Fibroblast of lung (primary cell): ENCODE measurements at places on chromosomes 6 and 20. TPM values are rescaled to one million over a fixed set of nuclear protein-coding genes. Genes with fewer than 3 reads are reported as not detected.

The SNAI1 gene
- 0.26 and 0.66 TPM in 2 replicates for total RNA-seq

The COQ3 gene
- 4.6 and 5.3 TPM in 2 replicates for total RNA-seq

The TRIM31 gene
- not detected in 2 replicates for total RNA-seq

The MRAP2 gene
- total RNA-seq = under 0.01 and 0.17 TPM in 2 replicates

The ZNF322 gene
- total RNA-seq = 17.3 and 17.7 TPM in 2 replicates
